Lower leg skin (tissue), 4 donors: ENCODE measurements at places on chromosomes 1 and 21. TPM values are rescaled to one million over a fixed set of nuclear protein-coding genes. Genes with fewer than 3 reads are reported as not detected.

The LRRC53 gene
- not detected for total RNA-seq

The ZNF684 gene
- 3.9 TPM for total RNA-seq

DNA sequence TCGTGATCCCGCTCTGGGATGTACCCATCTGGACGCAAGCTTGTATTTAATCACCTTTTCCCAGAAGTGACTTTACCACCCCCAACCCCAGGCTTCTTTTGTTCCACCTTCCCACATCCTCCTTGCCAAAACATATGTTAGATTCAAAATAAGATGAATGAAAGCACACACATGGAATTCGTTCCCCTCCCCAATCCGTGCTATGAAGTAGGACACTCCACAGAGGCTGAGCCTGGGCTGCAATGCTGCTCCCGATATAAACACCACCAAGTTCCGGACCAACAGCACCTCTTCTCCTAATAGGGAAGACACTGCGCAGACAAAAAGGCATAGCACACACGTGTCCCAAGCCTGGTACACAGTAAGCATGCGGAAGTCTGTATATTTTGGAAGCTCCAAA is 86.1 kb downstream of the CLSTN1 start:
- no peak for DNase-seq

GRCh38 chr1:201346337-201346939 is 31.0 kb downstream of the TNNT2 start:
- DNase-seq: no peak

GRCh38 chr1:87403061-87403820 is 74.6 kb downstream of the LMO4 start:
- no peak for DNase-seq

- no peak for DNase-seq
These were observed 489 bp downstream of the ACTN2 start for GRCh38 chr1:236686815-236687160.

The HES2 gene
- total RNA-seq: 27.5 TPM

The RXRG gene
- 2.3 TPM for total RNA-seq

DNA sequence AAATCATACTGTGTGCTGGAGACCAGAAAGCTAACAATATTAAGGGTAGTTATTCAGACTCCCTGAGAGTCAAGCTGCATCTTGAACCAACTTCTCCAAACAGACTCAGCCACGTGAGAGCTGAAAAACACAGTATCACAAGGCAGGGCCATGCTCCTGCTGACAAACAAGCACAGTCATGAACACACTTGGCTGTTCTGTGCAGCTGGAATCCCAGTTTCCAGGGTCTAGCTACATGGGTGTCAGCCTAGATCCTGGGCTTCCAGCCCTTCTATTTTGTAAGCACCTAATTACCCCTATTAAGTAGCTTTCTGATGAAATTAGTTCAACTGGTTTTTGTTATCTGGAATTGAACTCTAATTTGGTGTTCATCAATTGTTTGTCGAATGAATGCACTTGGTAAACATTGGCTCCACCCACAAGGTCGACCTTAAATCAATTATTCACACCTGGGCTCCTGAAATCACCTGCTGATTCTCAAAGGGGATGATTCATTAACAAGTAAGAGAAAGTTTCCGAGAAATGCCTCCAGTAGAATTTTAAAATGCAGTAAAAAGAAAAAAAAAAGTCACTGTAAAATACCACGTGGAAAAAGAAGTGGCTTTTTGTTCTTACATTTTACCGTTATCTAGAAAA is 179.3 kb downstream of the ZC3H11B start:
- peak; percentile 18 for DNase-seq

The FALEC gene
- not detected for total RNA-seq

The TTC22 gene
- 76.6 TPM for total RNA-seq

DNA sequence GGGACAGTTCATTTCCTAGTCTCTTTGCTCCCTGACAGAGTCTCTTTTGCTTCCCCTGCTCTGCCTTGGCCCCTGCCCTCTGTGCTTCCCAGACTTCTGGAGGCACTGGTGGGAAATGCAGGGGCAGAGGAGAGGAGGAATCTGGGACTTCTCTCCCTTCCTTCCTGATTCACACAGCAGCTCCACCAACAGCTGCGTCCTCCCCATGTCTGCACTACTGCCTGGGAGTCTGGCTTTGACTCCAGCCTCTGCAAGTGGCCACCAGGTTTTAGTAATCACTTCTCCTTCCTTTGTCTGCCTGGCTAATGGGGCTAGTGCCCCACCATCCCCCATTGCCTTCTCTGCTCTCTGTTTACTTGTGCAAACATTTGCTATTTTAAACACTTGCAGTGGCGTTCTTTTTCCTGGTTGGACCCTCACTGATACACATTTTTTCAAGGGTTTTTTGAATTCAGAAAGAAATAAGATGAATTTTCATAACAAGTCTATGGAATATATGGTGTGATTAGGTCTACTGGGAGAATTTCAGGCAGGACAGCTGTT is 21.9 kb downstream of the FASLG start:
- no peak for DNase-seq

DNA sequence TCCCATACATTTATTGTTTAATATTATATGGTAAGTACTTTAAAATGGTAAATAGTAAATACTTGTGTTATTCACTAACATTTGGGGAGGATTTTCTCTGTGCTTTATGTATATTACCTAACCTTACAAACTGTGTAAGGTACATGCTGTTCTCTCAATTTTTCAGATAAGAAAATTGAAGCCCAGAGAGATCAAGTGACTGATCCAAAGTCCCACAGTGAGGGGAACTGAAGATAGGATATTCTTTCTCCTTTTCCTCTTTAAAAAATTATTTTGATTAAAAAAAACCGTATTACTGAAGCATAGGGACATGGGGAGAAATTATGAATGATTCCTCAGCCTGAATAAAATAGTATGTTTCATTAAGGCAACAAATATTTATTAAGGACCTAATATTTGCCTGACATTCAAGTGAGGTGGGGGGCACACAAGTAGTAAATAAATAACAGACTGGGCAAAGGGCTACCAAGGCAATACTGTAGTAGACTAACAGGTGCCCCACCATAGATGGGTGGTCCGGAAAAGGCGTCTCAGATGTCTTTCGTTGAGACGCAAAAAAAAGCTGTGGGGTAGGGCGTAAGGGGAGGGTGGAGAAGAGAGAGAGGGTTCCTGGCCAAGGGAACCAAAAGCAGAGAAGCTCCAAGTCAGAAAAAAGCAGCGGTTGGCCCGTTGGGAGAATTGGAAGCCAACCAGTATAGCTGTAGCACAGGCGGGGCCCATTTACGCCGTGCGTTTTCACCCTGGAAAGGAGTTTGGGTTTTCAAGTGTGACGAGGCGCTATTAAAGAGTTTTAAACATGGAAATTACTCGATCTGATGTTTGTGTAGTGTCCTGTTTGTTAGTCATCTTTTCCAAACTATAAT is 944 bp upstream of the AGO3 start:
- DNase-seq: peak; percentile 48

DNA sequence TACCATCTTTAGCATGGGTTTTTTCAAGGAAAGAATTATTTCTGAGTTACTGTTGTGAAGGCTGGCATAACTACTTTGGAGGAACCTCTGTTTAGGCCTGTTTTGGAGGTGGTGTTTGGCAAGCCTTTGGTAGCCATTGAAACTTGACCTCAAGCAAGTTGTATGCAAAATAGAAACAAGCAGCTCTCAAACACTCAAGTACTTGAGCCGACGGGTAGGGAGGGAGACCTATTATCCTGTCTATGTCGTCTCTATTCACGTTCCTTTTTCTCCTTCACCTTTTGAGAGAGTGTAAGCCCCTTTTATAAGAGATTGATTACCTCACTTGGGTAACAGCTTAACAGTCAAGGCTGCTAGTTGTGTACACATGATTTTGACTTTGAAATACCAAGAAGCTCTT is 878.3 kb upstream of the CXADR start:
- DNase-seq: no peak

The GPATCH2 gene
- 9.1 TPM for total RNA-seq

DNA sequence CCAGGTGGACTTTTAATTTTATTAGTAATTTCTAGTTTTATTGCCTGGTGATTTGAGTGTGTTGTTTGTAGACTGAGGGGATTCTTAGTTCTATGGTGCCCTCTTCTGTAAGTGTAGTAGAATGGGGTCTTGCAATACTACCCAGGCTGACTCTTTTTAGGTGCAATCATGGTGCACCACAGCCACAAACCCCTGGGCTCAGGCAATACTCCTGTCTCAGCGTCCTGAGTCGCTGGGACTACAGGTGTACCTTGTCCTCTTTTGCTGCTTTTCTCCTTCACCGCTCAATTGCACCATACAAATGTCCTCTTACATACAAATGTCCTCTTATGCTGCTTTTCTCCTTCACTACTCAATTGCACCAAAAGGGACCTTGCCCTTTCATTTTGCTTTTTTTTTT is 43.1 kb downstream of the SCP2 start:
- DNase-seq: no peak

DNA sequence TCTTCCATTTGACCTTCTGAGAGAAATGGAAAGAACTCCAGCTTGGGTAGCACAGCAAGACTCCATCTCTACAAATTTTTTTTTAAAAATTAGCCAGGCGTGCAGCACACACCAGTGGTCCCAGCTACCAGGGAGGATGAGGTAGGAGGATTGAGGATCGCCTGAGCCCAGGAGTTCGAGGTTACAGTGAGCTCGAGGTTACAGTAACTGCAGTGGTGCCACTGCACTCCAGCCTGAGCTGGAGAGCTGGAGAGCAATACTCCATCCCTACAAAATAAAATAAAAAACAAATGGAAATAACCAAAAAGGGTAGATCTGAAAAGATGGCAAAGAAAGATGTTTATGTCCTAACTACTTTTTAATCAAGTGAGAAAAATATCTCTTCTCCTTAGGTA is 14.5 kb downstream of the POGZ start:
- DNase-seq: no peak

DNA sequence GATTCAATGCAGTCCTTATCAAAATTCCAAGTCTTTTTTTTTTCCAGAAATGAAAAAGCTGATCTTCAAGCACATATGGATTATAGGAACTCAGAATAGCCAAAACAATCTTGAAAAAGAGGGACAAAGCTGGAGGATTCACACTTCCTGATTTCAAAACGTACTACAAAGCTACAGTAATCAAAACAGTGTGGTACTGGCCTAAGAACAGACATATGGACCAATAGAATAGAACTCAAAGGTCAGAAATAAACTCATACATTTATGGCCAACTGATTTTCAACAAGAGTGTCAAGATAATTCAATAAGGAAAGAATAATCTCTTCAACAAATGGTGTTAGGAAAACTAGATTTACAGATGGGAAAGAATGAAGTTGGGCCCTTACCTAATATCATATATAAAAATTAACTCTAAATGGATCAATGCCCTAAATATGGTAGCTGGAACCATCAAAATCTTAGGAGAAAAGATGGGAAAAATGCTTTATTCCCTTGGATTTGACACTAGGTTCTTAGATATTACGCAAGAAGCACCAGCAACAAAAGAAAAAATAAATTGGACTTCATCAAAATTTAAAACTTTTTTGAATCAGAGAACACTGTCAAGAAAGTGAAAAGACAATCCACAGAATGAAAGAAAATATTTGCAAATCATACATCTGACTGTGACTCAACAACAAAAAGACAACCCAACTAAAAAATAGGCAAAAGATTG is 4.0 kb upstream of the KRTAP10-12 start:
- DNase-seq: no peak

- DNase-seq: no peak
These were observed 6.3 kb downstream of the ASPM start for GRCh38 chr1:197140121-197140520.

- no peak for DNase-seq
These were observed 182.0 kb downstream of the PCP4 start for GRCh38 chr21:40049031-40049930.

DNA sequence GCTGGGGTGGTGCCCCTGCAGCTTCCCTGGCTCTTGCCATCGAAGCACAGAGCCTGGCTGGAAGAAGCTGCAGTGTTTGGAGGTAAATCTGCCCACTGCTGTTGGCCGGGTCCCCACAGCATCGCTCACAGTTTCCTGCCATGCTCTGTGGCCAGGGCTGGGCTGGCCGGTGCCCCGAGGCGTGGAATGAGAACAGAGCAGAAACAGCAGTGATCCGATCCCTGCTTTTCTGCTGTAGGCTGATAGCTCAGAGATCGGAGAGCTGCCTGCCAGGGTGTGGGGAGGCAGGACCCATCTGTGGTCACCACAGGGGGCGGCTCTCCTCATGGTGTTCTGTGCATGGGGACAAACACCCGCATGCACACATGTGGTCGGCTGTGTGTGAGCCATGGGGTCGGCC is 11.5 kb downstream of the SLC45A1 start:
- no peak for DNase-seq

DNA sequence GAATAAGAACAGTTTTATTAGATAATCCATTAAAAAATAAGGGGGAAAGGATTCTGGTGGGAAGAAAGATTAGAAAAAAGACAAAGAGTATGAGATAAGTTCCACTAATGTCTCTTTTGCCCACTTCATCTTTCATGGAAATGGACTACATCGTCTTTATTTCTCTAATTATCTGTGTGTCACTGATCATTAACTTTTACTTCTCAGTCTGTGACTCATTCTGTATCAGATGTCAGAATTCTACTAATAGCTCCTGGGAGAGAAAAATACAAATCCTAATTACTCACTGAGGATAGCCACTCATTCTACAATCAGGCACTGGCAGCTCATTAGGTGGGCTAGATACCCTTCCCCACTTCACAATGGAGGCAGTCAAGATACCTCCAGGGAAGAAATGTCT is 41.7 kb downstream of the ILDR2 start:
- no peak for DNase-seq

- no peak for DNase-seq
These were observed 15.5 kb downstream of the CNIH3 start for GRCh38 chr1:224631462-224632115.

DNA sequence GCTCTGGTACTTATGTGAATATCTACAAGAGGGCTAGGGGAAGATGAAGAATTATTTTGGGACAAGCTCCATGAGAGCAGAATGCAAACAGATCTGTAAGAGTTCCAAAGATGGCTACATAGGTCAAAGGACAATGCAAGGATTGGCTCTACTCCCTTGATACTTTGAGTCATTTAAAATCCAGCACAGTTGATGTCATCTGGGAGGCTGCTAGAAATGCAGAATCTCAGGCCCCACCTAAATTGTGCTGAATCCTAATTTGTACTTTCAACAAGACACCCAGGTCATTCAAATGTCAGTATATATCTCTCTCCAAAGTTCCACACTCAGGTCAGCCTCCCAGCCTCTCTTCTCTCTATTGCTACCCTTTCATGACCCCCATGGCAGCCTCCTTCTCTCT is 23.7 kb upstream of the TADA1 start:
- DNase-seq: no peak

DNA sequence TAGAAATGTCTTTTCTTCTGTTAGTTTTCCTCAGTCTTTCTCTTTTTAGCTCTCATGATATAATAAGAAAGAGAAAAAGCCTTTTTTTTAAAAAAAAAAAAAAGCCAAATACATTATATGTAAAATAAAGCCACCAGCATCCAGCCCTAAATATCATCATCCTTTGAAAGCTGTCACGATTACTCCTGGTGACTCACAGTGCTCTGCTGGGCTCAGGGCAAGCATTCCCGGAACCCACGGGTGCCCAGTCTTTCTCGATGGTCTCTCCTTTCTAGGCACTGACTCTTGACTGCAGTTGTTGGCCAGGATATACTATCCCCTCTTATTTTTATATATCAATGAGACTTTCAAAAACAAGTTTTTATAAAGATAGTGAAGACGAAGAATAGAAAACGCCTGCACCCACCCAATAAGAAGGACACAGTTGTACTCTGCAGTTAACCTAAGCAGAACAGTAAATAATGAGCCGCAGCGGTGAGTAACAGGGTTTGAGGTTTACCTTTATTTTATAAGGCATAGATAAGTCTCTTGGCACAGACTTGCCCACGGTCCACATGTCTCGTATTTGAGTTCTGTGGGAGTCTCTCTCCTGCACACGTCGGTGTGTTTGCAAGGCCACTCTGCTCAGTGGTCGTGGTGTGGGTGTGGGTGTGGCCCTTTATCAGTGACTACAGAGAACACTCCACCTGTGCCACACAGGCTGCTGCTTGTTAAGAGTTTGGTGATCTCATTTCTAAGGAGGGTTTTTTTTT is 15.7 kb upstream of the MX2 start:
- DNase-seq: no peak
